Left colon (tissue), 2 donors: ENCODE measurements at places on chromosomes 5 and 9. TPM values are rescaled to one million over a fixed set of nuclear protein-coding genes. Genes with fewer than 3 reads are reported as not detected.

The PCDHA9 gene
- 0.08 TPM for total RNA-seq

The TXNDC8 gene
- total RNA-seq: not detected

The MARVELD2 gene
- 56.0 TPM for total RNA-seq

The WHRN gene
- 7.0 TPM for total RNA-seq

The DENND4C gene
- 59.6 TPM for total RNA-seq

The PRRX2 gene
- 0.52 TPM for total RNA-seq

The EGR1 gene
- total RNA-seq: 102 TPM

DNA sequence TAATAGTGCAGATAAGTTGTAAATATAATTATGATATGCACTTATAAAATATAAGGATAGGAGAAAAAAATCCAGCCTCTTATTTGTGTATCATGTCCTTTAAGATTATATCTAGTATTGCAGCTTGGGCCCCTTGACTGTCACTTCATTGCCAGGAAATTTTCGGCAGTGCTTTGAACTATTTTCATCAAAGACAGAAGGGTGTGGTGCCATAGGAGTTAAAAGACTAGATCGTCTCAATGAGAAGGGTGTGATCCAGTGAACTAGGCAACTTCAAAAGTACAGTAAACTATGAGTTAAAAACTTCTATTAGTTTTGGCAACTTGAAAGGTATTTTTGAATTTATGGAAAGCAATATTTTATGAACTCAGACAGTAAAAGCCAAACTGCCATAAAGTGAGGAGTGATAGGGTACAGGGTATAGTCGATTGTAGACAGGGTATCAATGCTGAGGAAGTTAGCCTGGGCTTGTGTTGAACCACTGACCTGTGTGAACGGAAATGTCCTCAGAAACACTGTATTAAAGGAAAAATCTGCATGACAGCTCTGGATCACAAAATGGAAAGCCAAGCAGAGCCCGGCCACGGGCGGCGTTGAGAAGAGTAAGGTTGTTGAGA, 48.6 kb upstream of the IZUMO3 start:
- DNase-seq: no peak

GRCh38 chr5:83526289-83526688, 54.7 kb downstream of the VCAN start:
- DNase-seq: no peak

DNA sequence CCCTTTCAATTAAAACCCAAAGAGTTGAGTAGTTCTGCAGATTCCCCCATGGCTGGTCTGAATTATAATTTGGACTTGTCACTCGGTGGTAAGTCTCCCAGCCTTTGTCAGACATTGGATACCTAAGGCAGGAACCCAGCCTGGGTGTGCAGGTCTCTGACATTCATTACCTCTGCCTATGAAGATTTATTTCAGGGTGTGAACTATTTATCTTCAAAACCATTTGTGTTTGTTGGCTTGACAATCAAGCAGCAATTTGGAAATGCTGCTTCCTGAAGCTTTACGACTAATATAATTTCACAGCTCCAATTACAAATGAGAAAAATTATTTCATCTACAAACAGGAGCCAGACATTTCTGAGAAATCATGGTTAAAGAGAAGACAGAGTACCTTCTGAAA, 160.5 kb downstream of the DOCK2 start:
- no peak for DNase-seq

GRCh38 chr5:119402081-119402480, 46.3 kb downstream of the TNFAIP8 start:
- DNase-seq: no peak

DNA sequence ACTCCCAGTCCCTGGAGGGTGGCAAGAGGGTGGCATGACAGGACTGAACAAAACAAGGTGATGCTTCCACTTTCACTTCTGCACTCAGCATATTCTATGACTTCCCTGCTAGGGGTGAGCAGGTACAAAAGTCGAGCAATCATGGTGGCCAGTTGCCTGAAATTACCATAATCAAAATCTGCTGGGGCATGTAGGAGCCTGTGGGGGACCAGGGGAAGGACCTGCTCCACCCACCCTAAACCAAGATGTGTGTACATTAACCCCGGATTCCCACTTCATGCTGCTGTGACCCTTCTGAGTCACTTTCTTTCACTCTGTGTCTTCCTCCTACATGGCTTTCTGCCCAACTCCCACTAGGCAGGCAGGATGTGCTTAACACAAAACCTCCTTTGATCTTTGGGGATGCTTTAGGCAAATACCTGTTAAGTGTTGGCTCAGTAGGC, 73.3 kb upstream of the PHF24 start:
- DNase-seq: no peak

DNA sequence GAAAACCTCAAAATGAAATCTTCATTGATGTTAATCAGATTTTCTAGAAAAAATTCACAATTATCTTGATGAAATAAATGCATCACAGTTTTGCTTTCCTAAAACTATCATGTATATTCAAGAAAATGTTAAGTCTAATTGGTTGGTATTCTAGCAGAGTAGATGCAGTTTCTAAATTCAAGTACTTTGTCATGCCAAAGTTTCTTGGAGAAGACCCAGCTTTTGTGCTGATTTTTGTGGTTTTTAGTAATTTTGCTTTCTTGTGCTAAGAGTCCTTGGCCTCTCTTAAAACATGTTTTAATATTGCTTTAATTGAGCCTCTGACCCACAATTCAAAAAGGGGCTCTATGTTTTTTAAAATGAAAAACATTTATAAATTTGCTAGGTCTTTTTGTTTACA, 924.8 kb upstream of the PTPRD start:
- no peak for DNase-seq

GRCh38 chr5:144102361-144102760, 68.1 kb downstream of the YIPF5 start:
- no peak for DNase-seq

- no peak for DNase-seq
Measured at GRCh38 chr9:99050292-99050911, 54.5 kb upstream of the TGFBR1 start.

DNA sequence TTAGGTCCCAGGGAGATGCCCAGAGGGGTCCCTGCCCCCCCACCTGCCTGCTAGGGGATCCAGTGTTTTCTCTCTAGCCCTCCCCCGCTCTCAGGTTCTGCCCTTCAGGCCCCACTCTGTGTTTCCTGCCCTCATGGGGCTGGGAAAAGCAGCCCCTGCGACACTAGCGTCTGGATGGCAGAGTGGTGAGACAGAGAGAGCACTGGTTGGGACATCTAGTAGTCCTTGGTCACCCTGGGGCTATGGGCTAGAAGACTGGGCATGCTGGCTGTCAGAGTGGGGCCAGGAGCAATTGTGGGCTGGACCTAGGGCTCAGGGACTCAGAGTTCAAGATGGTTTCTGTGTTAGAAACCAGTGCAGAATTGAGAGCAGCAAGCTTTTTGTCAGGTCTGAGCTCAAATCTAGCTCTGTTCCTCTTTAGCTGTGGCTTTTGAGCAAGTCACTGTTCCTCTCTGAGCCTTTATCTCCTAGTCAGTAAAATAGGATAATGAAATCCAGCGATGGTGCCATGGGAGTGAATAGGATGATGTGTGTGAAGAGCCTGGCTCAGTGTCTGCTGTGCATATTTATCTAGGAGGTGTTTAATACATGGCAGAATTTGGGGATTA, 39.0 kb downstream of the RGS3 start:
- DNase-seq: no peak

GRCh38 chr9:14153310-14153720, 160.6 kb downstream of the NFIB start:
- DNase-seq: no peak

DNA sequence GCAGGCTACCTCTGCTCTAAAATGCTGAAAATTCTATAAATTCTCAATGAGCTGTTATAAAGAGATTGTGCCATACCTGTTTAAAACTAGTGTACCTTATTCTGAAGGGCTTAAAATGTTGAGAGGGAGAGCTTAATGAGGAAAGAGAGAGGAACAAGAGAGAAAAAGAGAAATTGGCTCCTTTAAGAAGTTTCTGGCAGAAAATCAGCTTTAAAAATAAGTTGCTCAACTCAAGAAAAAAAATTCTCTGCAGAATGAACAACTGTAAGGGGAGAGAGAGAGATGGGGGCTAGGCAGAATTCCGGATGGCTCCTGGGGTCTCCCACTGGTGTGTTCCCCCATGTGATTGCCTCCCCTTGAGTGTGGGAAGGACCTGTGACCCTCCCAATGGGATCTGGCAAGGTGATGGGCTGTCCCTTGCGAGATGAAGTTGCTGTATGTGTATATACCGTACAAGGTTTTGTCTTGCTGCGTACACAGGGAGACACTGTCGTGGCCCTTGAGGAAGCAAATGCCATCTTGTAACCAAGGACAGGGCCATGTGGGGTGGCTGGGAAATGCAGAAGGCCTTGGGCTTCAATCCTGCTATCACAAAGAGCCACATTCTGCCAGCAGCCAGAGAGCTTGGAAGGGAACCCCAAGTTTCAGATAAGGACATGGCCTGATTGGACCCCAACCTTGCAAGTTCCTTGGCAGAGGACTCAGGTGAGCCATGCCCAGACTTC, 64.3 kb upstream of the S1PR3 start:
- DNase-seq: no peak

DNA sequence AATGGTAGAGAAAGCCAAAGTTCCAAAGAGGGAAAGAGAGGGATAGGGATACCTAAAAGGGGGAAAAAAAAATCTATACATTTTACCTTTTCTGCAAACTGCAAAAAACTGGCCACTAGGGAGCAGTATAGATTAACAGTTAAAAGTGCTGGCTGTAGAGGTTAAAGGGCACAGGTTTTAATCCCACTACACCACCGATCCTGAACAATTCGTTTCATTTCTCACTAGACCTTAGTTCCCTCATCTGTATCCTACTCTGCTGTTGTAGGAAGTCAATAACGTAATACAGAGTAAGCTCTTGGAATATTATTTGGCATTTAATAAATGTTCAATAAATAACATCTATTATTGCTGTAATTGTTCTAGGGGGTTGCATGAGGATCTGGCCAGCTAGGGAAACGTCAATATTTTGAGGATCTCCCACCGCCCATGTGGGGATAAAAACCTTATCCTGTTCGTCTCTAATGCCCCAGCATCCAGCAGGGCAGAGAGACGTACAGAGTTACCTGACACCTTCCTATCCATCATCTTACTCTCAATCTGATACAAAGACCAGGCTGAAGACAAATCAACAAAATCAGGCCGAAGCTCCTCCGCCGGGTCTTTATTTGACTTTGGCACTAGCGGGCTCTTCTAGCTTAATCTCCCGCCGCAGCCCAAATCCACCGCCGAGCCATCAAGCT, 757 bp downstream of the CDC26 start:
- DNase-seq: no peak
